ENCODE measurements at places on chromosomes 11 and 22.

GRCh38 chr11:125777309-125777708 is 1.3 kb downstream of the PATE2 start:
- peak; percentile 16 for DNase-seq

DNA sequence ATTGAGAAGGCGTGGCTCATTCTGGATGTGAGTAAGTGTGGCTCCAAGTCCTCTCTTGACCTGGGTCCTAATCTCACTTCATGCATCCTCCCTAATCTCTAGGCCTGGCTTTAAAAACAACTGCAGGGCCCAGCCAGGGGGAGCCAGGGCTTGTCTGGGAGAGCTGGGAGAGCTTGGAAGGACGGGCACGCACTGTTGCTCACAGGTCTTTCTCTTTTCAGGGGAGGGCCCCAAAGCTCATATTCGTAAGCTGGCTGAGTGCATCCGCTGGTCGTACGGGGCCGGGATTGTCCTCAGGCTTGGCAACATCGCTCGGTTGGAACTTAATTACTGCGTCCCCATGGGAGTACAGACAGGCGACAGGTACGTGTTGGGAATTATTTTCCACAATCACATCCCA is 34.1 kb upstream of the PARVB start:
- DNase-seq, result no peak

DNA sequence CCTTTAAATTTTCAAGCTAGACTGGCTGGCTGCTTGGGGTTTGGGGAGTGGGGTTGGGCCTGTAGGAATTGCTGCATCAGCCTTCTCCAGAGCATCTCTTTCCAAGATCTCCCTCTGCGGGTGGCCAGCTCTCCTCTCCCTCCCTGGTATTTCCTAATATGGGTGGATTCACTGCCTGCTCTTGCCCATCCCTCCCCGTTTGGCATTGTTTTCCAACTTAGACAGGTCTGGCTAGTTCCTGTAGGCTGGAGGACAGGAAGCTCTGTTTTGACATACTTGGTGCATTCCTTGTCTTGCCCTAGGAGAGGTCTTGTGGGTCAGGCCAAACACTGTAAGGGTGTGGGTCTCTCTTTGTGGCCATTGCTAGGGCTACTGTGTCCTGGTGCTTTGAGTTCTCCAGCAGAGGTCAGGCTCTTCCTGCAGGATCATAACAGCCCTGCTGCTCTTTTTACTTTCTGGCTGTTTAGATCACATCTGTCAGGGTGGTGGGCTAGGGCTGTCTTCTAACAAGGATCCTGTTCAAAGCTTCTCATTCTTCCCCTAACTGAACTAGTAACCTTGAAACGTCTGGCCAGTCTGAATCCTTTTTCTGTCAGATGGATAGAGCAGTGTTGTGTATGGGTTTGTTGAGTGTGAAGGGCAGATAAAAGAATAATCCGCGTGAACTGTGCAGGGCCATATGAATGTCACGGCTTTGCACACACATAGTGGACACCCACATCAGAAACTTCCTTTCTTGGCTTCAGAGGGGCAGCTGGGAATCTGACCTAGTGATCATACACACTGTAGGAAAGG is 18.3 kb upstream of the MICALL1 start:
- peak; percentile 94 for DNase-seq

DNA sequence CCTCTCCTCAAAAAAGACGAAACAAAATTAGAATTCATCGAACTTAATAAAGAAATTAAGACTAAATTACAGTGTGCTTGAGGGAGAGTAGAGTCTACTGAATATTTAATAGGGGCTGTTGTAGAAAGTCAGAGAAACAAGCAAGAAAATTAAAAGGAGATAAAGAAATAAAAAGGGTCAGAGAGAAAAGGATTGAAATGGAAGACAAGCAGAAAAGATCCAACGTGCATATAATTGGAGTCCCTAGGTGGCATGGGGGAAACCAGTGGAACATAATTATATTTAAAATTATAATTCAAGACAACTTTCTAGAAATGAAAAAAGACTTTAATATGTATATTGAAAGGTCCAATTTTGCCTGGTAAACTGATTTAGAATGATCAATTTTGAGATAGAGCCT is 74.3 kb downstream of the ACER3 start:
- no peak for DNase-seq

DNA sequence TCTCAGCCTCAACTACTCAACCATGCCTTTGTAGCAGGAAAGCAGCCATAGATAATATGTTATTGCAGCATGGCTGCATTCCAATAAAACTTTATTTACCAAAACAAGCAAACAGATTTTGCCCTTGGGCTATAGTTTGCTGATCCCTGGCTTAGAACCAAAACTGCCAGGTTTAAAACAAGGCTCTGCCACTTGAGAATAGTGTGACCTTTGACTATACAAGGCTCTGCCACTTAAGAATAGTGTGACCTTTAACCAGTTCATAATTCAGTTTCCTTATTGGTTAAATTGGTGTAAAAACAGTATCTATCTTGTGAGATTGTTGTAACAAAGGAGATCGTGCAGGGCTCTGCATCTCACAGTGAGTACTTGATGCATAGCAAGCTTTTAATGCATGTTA is 217.3 kb upstream of the MTNR1B start:
- no peak for DNase-seq

DNA sequence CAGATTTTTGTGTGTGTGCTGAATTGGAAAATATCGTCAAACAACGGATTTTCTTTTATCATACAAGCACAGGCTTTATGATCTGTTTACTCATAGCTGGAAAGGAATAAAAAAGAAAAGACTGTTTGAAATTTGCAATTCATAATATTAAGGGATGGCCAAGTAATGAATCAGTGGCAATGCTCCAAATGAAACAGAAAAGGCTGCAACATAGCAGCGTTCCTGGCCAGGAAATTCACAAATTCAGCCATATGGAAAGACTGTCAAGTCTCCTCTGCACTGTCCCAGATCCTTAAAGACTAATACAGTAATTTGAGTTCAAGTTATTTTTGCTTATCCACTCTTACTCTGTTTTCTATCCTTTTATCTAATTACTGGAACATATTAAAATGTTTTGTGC is 98.2 kb downstream of the MSANTD4 start:
- DNase-seq, result peak; percentile 24

GRCh38 chr11:107468596-107468995 is 11.0 kb upstream of the CWF19L2 start:
- peak; percentile 61 for DNase-seq

GRCh38 chr11:1483445-1483961 is 3.1 kb downstream of the MOB2 start:
- no peak for DNase-seq

DNA sequence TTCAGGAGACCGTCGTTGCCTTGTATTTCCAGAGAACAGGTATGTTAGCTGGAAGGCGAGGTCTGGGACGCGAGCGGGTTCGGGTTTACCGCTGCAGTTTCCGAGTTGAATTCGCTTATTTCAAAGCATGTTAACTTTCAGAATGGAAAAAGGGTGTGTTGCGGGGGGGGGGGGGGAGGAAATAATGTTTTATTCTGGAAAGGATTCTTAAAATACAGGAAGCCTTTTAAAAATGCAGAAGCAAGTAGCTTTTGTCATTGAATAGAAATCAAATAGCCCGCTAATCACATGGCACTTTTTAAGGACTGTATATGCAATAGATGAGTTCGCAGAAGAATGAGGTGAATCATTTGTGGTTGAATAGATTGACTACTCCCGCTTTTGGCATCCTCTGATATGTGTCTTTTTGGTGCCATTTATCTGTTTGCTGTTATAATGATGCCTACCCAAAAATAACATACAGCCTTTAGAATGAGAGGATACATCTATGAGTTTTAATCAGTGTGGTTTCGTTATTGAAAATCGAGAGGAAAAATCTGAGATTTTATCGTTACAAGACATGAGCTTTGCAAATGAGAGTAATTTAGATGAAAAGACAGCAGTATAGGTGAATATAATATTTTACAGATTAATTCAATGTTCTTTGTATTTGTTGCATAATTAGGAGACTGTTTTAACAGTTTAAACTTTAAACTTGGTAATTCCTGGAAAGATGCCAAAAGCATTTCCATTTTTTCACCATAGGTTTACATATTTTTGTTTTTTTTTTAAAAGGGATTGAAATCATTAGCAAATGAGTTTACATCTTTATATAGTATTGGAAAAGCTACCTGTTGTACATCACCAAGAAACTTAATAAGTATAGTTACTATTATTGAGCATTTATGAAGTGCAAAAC is 1.7 kb downstream of the PDE3B start:
- peak; percentile 5 for DNase-seq

- no peak for DNase-seq
Observed at GRCh38 chr11:23574149-23574548, 713.9 kb upstream of the CCDC179 start.

DNA sequence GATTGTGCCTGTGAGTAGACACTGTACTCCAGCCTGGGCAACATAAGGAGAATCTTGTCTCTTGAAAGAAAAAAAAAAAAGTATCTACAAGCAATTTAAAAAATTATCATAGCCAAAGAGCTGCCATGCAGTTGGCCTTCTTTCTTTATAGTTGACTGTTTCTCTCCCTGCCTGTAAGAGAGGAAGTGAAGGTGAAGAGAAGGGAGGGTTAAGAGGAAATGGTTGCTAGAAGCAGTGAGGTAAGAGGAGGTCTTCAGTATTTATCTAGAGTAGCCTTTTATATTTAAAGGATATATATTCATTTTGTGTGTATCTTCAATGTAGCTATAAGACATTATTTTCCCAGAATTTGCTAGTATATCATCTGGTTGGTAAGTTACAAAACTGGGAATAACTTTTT is 217.9 kb downstream of the TMEM135 start:
- DNase-seq, result no peak

DNA sequence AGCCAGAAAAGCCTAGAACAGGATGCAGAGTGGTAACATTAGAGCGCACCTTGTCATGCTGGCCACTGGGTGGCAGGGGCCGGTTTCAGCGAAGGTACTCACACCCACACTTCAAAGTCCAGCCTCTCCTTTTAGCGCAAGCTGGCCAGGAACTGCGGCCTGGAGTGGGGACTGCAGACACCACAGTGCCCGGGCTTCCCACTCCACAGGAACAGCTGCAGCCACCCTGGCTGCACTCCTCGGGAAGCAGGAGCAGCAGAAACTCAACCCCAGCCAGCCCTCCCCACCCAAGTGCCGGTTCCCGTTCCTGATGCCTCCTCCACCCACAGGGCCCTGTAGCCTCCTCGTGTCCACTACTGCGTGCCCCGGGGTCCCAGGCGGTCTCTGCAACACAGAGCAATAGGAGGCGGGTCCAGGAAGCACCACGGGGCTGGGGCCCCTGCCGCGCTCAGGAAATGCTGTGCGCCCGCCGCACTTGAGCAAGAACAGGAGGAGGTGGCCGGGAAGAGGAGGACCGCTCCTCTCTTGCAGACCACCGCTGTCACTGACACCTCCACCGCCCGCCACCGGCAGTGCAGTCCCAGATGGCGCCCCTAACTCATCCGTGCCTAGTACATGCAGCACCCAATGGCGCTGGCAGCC is 2.2 kb downstream of the RFPL2 start:
- DNase-seq, result peak; percentile 23

- DNase-seq, result no peak
Observed at GRCh38 chr11:6717426-6717825, 34.3 kb upstream of the MRPL17 start.

DNA sequence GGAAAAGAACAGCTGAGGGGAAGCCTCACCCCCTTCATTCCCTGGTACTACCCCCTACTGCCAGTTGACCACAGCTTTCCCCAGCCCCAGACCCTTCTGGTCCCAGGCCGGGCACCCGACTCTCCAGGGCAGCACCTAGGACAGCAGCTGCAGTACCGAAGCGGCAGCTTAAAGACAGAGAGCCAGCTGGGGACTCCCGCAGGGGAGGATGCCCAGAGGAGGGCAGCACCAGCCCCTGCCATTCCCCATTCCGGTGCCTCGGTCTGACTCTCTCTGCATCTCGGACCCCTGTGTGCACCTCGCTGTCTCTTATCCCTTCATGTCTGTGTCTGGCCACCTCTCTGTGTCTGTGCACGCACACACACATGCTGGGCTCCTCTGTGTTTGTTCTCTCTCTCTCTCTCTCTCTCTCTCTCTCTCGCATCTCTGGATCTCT is 9.4 kb downstream of the IGSF9B start:
- peak; percentile 32 for DNase-seq

GRCh38 chr11:130457623-130458409 is 9.4 kb downstream of the ADAMTS15 start:
- peak; percentile 55 for DNase-seq

GRCh38 chr11:84384731-84385130 is 1098.6 kb upstream of the CCDC90B start:
- DNase-seq, result peak; percentile 55

GRCh38 chr11:96143041-96143521 is 199.9 kb downstream of the MAML2 start:
- peak; percentile 51 for DNase-seq

DNA sequence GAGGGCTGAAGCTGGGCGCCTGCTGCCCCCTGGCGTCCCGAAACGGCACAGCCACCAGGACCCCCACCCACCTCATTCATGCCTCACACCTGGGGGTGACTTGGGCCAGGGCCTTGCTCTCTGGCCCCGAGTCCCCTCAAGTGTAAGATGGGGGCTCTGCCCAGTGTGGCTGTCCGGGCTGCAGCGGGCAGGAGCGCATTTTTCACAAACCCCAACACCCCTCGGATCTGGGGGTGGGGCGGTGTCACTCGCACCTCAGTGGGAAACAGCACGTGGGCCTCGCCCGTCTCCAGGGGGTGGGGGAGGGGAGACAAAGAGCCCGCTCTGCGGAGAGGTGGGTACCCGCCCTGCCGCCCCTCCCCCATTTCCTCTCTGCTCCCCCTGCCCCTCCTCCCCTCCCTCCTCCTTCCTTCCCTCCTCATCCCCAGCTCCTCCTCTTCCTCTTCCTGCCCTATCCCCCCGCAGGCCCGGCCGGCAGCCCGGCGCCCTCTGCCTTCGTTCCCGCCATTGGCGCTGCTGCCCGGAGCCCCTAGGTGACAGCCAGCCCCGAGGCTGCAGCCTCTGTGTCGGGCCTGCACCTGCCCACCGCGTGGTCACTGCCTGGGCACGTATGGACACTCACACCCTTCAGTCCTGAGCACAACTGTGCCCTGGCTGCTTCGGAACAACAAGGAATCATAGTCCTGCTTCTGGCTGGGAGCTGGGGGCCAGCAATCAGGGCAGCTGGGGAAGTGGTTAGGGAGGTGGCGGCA is 6.8 kb upstream of the CDKN1C start:
- DNase-seq, result peak; percentile 40

GRCh38 chr22:27028093-27028492 is 370.7 kb downstream of the MIAT start:
- no peak for DNase-seq

DNA sequence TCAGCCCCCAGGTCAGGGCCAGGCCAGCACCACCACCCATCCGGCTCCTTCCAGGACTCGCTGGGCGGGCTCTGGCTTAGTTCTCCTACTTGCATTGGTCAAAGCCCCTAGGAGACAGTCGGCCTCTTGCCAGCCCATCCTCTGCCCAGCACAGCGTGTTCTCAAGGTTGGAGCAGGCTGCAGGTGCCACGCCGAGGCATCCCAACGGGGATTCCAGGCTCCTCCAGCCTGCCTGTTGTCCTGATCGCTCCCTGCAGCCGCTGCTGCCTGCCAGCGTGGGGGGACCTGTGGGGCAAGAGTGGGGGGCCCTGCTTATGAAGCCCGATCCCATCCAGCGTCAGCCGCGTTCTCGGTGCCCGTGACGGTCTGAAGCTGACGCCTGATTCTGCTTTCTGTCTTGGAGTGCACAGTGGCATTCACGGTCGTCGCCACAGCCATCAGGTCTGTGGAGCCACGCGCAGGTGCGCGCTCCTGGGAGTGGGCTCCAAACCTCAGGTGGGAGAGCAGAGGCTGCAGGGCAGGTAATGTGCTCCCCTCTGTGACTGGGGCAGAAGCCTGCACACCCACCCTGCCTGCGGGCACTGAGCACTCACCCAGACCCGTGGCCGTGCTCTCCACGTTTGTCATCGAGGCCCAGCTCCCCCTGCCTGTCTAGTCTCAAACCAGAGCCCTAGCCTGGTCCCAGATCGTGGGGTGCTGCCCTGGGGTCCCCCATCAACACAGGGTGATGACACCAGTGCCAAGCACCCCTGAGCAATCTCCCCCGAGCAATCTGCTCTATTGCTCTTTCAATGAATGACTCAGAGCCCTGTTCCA is 991.6 kb downstream of the BRD1 start:
- DNase-seq, result no peak

Data from AG10803 (cell line).